Inflammatory macrophage treated with lipopolysaccharide for 4 hours (primary cell): ENCODE measurements at places on chromosomes 5 and 9.
A peak's percentile ranks its signal among the peaks of the same experiment; 100 is the strongest.

DNA sequence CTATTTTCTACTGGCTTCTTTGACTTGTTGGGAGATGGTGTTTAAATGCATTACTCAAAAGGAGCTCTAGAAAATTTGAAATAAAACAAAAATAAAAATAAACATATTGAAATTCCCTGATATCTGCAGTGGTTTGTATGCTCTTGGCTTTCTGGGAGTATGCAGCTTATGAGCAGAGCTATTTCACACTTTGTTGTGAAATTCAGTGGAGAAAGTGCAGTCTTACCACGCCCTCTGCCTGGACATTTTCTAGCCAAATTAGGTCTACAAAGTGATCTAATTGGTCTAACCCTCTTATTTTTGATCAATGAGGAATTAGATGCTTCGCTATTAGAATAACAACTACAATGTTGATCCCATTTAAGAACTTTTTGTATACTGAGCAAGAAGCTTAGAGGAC lies 66.8 kb downstream of the INSYN2B start:
- no peak for DNase-seq

GRCh38 chr9:638152-638551 lies 203.3 kb upstream of the DMRT1 start:
- peak; percentile 26 for DNase-seq

- no peak for DNase-seq
Measured at GRCh38 chr5:6378766-6379103, 388 bp upstream of the MED10 start.

DNA sequence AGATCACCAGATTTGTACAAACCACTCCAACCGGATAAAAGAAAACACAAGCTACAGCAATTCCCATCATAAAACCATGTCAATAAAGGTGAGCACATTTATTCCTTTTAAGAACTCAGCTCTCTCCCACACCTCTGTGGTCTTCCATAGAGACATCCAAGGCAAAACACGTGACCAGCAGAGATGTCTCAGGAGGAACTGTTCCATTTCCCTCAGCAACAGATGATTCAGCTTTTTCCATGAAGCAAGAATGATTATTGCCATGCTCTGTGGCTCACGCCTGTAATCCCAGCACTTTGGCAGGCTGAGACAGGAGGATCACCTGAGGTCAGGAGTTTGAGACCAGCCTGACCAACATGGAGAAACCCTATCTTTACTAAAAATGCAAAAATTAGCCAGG lies 15.8 kb downstream of the GZMK start:
- no peak for DNase-seq

DNA sequence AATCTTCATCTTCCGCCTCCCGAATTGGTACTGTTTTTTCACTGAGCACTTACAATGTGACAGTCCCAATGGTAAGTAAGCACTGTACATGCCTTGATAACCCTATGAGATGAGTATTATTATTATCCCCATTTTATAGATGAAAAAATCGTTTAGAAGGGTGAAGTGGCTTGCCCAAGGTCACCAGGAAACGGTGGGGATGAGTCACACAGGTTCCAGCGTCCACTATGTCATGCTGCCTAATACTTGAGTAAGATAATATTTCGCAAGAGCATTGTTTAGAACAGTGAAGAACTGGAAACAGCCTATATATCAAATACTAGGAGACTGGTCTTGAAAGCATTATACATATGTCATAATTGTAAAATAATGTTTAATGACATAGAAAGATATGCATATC lies 12.9 kb downstream of the HAND1 start:
- DNase-seq = peak; percentile 82

DNA sequence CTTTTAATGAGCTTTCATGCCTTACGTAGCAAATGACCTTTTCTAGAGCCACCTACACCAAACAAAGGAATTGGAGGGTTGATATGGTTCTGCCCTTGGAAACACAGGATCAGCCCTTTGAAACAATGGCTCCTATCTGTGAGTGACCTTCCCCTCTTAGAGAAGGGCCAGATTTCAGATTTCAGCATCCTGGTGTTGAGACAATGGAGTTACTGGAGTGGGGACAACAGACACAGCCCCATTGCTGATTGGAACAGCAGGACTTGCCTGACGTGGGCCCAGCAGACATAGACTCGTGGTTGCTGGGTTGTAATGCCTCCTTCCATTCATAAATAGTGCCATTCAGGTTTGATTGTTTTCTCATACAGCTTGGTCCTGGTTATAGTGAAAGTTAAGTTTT lies 96.0 kb downstream of the GALNT10 start:
- no peak for DNase-seq

DNA sequence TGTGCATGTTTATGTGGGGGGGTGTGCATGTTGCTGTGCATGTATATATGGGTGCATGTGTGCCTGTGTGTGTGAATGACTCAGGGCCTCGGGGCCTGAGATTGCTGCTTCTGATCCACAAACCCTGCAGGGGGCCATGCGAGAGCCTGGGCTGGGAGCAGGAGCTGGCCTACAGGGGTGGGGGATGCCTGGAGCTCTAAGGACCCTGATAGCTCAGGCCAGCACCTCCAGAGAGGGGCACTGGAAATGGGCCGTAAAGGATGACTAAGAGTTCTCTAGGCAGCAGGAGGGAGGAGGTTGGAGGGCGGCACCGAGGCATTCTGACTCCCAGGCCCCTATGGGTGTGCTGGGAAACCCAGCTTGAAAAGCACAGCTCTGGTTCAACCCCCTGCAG lies 6.9 kb upstream of the UBAC1 start:
- DNase-seq = no peak

- peak; percentile 97 for DNase-seq
Measured at GRCh38 chr5:176994460-176995121, 12.0 kb downstream of the UIMC1 start.

DNA sequence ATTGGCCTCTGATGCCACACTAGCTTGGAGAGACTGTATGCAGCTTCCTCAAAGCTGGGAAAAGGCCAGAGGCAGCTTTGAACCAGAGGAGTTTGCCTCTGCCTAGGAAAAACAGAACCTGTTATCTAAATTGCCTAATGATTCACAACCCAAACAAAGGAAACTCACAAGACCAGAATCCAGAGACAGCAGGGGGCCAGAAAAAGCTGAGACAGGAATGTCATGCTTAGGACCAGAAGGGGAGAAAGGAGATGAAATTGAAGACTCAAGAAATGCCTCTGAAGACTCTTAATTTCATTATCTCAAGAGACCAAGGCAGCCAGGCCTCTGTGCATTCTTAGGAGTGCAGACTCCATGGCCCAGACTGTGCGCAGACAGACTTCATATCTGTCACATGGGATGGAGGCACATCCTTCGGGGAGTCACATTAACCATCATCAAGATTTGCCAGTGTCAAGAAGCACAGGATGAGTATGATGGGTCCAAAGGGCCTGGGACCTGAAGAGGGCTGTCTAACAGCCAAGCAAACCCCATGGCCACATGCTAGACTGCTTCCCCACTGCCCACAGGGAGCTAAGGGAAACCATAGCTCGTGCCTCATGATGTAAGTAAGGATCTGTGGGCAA lies 57.3 kb downstream of the ARSB start:
- DNase-seq = no peak

DNA sequence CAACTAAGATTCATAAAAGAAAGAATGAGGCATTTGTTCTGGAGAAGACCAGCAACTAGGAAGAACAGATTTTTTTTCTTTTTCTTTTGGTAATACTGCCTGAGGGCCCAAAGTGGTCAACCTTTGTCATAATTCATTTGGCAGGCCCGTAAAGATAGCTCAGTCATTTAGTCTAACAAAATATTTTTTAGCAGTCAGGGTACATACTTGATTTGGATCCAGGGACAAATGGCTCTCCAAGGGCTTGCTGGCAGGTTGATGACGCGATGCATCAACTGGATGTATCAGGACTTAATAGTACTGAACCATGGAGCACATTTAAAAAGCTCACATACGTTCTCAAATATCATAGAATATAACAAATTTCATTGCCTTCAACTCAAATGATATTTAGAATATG lies 203.4 kb upstream of the ZNF608 start:
- DNase-seq = no peak

GRCh38 chr9:76302947-76303550 lies 91.2 kb downstream of the RFK start:
- DNase-seq = peak; percentile 53

- no peak for DNase-seq
Measured at GRCh38 chr5:9423571-9423970, 122.3 kb downstream of the SEMA5A start.
